Thyroid gland (tissue), 4 donors: ENCODE measurements at places on chromosomes 13 and 19.

GRCh38 chr13:111370570-111371535, 50.4 kb downstream of the TEX29 start:
- no peaks in the 10 kb centered on the region for H3K27me3 ChIP-seq
- no peak overlapping the region for H3K27ac ChIP-seq
- H3K4me1 ChIP-seq: no peaks in the 10 kb centered on the region
- no peak overlapping the region for H3K4me3 ChIP-seq
- H3K36me3 ChIP-seq: no peaks in the 10 kb centered on the region

GRCh38 chr13:42396901-42397655, 125.1 kb downstream of the AKAP11 start:
- H3K27me3 ChIP-seq: no peaks in the 10 kb centered on the region
- no peak overlapping the region for H3K27ac ChIP-seq
- H3K36me3 ChIP-seq: no peaks in the 10 kb centered on the region
- DNase-seq: no peak
- no peaks in the 10 kb centered on the region for H3K4me1 ChIP-seq

- H3K36me3 ChIP-seq: no peaks in the 10 kb centered on the region
- DNase-seq: no peak
- no peak within 1 kb of the TSS for H3K27ac ChIP-seq
- H3K4me3 ChIP-seq: no peak within 1 kb of the TSS
- peaks cover 5% of the 10 kb centered on the region for H3K4me1 ChIP-seq
- no peaks in the 10 kb centered on the region for H3K27me3 ChIP-seq
These were observed at the start of gene ZNF536 for GRCh38 chr19:30371960-30372824. ZNF536 (plus strand) TSS chr19:30372384; CDS start chr19:30443563, 71,179 bp downstream.

- peak; percentile 85 for DNase-seq
- H3K4me3 ChIP-seq: peak overlapping the region; percentile 31
- no peak overlapping the region for H3K27ac ChIP-seq
- no peaks in the 10 kb centered on the region for H3K36me3 ChIP-seq
These were observed 30.7 kb upstream of the ZNF429 start for GRCh38 chr19:21474671-21475181.

DNA sequence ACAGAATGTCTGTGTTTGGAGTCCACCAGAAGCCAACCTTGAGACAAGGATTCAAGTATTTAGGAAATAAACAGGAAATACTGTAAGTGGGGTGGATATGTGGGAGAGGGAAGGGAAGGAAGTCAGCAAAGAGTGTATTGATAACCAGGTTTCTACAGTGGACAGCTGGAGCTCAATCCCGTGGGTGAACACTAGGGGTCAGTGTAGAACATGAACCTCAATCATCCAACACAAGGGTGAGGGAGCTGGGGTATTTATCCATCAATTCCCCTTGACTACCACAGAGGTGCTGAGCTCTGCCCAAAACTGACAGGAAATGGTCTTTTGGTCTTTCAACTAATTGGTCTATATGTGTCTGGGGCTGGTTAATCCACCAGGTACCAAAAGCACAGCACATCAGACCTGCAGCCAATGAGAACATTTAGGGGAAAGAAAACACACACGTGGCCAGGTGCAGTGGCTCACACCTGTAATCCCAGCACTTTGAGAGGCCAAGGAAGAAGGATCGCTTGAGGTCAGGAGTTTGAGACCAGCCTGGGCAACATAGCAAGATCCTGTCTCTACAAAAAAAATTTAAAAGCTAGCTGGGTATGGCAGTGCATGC, 5.6 kb upstream of the SYDE1 start:
- no peaks in the 10 kb centered on the region for H3K27me3 ChIP-seq
- no peaks in the 10 kb centered on the region for H3K4me1 ChIP-seq
- H3K27ac ChIP-seq: no peak overlapping the region
- no peaks in the 10 kb centered on the region for H3K36me3 ChIP-seq
- no peak overlapping the region for H3K4me3 ChIP-seq
